ENCODE measurements at places on chromosomes 1 and 21.

- DNase-seq, result no peak
Measured at GRCh38 chr1:81071072-81071858, 729.5 kb upstream of the ADGRL2 start.

DNA sequence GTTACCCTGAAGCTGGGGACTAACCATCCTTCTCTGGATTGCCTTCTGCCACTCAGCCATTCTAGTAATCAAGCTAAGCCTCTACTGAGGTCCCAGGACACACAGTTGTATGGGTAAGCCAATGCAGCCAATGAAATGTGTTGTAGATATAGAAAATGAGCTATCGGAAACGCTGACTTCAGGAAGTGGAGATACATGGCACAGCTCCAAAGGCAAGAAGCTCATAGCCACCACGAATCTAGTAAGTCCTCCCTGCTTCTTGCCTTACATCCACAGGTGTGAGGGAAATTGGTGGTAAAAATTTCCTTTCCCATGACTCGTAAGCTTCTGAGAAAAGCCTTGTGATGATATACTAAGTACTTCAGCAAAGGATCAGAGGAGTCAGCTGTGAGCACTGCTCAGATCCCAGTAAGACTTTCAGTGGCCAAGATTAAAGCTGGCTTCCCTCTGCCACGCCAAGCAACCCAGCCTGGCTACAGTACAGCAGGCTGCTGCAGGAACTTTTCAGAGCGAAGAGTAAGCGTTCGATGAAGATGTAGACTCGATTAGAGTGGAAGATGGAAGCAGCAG is 117.7 kb downstream of the SIM2 start:
- no peak for DNase-seq

DNA sequence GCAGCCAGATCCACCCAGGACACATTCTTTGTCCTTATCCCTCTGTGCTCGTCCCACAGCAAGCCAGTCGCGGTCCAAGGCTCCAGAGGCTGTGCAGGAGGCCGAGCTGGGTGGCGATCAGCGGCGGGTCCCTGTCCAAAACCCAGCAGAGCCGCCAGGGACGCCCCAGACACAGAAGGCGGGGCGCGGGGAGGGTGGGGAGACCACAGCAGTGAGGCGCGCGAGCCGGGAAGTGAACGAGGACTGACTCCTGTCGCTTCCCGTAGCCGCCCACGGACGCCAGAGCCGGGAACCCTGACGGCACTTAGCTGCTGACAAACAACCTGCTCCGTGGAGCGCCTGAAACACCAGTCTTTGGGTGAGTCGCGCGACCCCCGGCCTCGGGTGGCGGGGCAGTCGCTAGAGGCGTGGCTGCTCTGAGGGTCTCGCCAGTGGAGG is at the start of gene LGALS8:
TSS of gene LGALS8 (plus strand) at position 279 of the 438 bp plus-strand sequence. CDS start 2,089 bp downstream, outside the sequence.
- DNase-seq, result peak; percentile 90

- no peak for DNase-seq
Measured at GRCh38 chr1:233227930-233228465, 67.5 kb downstream of the PCNX2 start.

DNA sequence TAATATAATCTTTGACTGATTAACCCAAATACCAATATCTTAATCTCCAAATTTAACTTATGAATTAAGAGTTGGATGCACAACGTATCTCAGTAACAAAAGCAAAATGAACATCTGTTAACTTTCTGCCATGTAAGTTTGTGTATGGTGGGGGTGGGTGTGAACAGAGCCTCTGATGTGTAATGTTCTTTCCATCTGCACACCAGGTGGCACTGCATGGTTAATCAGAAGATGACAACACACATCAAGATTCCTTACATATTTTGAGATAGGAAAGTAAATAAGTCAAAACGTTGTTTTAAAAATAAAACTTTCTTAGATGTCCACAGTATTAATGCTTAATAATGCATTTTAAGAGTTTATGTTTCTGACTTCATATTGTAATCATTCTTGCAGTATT is 251.9 kb downstream of the DPYD start:
- no peak for DNase-seq

DNA sequence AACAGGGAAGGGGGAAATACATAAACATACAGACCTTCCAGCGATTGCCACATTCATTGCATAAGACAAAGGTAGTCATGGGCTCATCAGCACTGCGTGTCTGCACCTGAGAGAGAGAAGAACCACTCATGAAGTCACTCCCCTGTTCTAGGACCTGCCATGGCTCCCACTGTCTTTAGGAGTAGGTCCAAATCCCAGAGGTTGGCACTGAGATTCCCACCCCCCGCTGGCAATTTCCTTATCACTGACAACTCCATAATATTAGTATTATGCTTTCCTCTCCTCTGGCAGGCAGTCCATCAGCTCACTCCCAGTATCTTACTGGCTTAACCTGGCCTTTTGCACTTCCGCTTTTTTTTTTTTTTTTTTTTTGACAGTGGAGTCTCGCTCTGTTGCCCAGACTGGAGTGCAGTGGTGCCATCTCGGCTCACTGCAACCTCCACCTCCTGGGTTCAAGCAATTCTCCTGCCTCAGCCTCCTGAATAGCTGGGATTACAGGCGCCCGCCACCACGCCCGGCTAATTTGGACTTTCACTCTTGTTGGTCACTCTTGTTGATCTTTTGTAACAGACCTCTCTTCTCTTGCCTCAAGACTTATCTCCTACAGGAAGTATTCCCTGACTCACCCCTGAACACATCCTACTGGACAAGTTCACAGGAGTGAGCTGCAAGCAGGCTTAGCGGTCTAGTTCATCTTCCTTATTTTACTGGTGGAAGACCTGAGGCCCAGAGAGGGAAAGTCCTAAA is 14.8 kb upstream of the ZNF436 start:
- no peak for DNase-seq

- DNase-seq, result peak; percentile 21
Measured at GRCh38 chr1:221839782-221840395, 98.0 kb upstream of the DUSP10 start.

GRCh38 chr1:62437273-62437940 is 558 bp downstream of the USP1 start:
- DNase-seq, result peak; percentile 36

GRCh38 chr1:192442736-192443135 is 125.9 kb downstream of the RGS21 start:
- DNase-seq, result no peak

DNA sequence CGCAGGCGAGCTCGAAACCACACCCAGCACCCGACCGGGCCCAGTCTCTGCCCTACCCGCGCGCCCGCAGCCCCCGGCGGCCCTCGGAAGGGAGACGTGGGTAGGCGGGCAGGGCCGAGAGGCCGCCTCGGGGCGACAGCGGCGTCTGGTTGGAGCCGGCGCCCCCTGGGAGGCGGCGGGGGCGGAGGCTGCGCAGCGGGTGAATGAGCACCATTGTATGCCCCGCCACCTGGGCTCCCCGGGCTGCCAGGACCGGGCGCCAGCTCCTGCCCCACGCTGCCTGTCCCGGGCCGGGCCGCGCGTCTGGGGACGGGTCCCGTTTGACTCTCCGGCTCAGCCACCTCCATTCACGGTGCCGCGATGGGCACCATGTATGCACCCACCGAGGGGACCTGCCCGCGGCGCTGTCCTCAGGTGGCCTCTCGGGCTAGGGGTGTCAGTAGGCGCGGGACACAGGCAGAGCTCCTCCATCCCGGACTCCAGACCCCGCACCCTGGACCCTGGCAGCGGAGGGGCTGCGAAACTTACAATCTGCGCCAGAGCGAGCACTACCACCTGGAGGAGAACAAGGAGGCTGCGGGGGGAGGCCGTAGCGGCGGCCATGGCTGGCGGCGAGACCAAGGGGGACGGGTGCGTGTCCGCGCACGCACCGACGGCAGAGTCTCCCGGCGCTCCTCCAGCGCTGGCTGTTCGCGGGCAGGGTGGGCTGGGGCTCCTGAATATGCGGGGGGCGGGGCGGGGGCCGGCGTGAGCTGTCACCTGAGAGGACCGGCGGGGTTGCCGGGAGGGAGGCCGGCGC is at the start of gene COL9A2:
TSS of gene COL9A2 (minus strand) at position 692 of the 799 bp plus-strand sequence. CDS start at position 603, 89 bp downstream.
- peak; percentile 77 for DNase-seq

DNA sequence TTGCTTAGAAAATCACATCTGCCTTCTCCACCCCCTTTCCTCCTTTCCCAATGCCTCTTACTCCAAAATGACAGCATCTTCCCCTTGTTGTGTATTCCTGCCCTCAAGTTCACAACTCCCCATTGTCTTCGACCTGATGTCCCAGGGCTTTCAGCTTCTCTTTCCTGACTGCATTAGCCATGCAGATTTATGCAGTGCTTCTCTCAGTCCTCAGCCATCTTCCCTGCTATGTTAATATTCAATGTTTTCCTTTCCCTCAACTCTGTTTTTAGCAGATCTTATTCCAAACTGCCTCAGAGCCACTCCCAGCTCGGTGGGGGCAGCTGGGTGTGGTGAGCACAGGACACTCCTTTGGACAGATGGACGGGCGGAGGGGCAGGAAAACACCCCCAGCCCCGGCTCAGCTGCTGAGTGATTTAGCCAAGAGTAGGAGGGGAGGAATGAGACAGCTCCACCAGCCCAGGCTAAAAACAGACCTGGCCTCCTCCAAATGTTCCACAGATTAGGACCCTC is 71.0 kb downstream of the CD2 start:
- no peak for DNase-seq

DNA sequence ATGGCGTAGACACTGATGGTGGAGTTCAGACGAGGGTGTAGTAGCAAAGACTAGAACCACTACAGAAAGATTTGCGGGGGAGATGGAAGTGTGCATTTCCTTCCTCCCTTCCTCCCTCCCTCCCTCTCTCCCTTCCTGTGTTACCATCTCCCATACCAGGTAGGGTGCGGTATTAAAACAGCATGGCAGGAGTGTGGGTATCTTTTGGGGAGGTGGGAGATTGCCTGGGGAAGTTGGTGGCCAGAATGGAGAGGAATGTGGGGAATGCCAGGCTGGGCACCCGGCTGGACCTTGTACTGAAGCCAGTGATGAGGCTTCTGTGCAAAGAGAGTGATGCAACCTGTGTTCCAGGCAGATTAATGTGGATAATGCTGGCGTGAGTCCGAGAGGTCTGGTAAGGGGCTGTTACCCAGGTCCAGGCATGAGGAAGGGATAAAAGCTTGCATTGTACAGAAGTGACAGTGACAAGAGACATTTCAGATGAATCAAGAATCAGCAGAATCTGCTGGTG is 30.3 kb upstream of the PPP2R5A start:
- no peak for DNase-seq

DNA sequence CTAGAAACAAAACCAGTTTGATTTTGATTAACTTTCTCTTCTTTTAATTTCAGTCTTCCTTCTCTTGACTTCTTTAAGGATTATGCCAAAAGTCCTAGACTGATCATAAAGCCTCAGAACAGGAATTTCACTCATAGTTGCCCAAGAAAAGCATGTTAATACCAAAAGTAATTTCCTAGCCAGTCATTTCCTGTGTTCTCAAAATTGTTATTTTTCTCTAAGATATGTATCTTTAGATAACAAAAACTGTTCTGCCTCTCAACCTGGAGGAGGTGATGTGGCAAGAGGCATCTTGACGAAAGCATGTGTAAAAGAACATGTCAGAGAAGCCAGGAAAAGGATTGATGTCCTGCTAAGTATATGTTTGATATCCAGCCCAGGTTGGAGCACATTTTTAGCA is 78.0 kb upstream of the IPO9 start:
- no peak for DNase-seq

- DNase-seq, result no peak
Measured at GRCh38 chr1:200873116-200873670, 412 bp downstream of the GPR25 start.

- no peak for DNase-seq
Measured at GRCh38 chr1:3093898-3094626, 25.1 kb downstream of the PRDM16 start.

DNA sequence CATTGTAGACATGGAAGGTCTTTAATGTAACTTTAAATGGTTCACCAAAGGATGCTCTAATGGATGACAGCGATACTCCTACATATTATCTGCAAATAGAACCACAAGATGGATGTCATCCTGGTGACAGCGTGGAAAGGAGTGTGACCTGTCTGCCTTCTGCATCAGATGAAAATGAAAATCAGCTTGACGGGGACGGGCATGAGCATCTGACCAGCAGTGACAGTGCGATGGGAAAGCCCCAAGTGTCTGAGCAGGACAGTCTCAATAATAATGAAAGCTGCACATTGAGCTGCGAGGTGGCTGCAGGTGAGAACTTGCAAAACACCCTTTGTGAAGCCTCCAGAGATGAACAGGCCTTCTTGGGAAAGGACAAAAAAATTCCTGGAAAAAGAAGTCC is 25.2 kb downstream of the CNST start:
- peak; percentile 74 for DNase-seq

GRCh38 chr1:222769181-222769580 is 32.2 kb downstream of the FAM177B start:
- DNase-seq, result no peak

GRCh38 chr1:203512848-203513584 is 19.1 kb downstream of the OPTC start:
- peak; percentile 71 for DNase-seq

DNA sequence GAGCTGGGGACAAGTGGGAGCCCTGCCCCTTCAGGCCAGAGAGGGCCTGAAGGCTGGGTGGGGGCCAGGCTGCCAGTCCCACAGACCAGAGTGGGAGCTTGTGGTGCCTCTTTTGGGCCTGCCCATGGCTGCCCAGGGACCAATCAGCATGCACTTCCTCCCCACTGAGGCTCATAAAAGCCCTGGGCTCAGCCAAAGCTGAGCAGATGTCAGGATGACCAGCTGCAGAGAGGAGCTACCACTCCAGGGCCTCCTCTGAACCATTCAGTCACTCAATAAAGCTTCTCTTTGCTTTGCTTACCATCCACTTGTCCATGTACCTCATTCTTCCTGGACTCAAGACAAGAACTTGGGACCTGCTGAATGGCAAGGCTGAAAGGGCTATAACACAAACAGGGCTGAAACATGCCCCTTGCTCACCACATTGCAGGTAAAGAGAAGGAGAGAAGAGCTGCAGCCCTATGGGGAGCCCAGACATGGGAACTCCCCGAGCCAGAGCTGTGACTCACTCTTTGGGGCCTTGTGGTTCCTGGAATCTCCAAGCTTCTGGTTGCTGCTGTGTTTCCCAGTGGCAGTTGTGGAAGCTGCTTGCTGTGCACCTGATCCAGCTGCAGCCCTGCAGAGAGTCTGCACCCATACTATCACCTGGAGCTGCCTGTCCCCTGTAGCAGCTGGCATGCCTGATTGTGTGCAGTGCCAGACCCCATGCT is 82.0 kb downstream of the OLFML3 start:
- no peak for DNase-seq

DNA sequence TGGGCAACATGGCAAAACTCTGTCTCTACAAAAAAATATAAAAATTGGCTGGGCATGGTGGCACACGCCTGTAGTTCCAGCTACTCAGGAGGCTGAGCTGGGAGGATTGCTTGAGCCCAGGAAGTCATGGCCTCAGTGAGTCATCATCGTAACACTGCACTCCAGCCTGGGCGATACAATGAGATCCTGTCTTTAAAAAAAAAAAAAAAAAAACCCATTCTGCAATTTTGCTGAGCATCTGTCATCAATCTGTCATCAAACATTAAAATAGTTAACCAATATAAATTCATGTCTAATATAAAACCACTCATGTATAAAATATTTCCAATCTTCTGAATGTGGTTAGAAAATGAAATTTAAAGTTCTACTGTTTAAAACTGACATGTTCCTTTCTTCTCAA is 56.9 kb downstream of the LPAR3 start:
- no peak for DNase-seq
